ENCODE measurements at places on chromosomes 5 and 9.

- DNase-seq, result no peak
These were observed 7.1 kb downstream of the PHYHD1 start for GRCh38 chr9:128927731-128928411.

GRCh38 chr5:30809933-30810332 is 383.6 kb upstream of the CDH6 start:
- DNase-seq, result no peak

- DNase-seq, result no peak
These were observed 10.6 kb upstream of the EXOC3 start for GRCh38 chr5:432201-432927.

- DNase-seq, result no peak
These were observed 31.7 kb upstream of the AFAP1L1 start for GRCh38 chr5:149239917-149240316.

DNA sequence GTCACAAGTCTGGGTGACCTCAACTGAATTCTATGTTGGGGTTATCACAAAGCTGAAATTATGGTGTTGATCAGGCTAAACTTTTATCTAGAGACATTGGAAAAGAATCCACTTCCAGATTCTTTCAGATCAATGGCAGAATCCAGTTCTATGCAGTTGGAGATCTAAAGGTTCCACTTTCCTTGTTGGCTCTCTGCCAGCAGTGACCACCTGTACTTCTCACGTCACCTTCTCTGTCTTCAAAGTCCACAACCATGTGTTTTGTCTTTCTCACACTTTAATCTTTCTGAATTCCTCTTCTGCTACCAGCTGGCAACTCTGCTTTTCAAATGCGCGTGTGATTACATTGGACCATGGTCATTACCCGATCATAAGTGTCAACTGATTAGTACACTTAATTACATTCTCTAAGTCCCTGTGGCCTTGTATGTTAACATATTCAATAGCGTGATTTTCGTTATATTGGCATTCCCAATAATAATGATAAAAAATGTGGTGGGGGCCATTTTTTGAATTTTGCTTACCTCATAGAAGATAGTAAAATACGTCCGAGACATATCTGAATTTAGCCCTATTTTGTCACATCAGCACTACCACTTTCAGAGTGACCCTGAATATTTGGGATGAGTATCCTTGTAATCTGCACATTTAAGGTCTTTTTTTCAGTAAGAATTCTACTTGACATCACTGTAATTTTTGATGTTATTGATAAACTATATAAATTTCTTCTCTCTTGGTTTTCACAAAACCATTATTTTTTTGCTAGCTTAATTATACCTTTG is 73.7 kb upstream of the PRDM9 start:
- DNase-seq, result no peak

GRCh38 chr9:71944754-71945375 is 33.4 kb downstream of the C9orf85 start:
- no peak for DNase-seq

DNA sequence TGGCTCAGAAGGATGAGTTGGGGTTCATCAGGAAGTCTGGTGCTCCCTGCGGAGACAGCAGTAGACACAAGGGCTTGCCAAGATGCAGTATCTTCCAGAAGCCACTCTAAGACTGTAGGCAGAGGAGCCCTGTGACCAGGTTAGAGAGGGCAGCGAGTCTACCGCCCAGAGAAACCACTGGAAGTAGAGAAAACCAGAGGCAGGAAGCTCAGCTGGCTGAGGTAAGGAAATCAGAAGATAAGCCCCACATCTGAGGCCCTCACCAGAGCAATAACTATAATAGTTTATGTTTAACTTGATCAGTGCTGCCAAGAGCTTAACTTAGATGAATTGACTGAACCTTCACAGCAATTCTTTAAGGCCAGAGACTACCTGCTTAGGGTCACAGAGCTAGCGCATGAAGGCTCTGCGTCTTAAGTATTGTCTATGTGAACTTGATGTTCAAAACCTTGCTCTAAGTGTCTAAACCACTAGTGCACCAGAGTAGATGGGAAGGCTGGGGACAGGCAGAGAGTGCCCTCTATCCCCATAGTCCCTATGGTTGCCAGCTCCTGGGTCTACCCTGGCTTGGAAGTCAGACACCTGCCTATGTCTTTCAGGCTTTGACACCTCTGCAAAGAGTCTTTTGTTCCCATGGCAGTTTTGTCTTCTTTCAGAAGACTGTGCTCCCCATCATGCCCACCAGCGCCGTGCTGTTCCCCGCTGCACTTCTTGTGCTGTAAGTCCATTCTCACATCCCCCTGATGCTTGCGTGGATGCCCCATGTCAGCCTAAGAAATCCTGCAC is 228.2 kb upstream of the KLF4 start:
- DNase-seq, result no peak

DNA sequence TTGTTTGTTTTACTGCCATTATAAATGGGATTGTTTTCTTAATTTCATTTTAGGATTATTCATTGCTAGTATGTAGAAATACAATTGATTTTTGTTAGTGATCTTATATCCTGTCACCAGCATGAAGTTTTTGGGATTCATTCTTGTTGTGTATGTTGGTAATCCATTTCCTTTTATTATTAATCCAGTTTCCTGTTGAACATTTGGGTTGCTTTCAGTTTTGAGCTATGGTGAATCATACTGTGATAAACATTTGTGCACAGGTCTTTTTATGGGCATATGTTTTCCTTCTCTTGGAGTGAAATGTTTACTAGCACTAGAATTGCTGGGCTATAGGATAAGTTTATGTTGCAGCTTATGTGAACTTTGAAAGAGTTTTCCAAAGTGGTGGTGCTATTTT is 69.6 kb downstream of the MAN2A1 start:
- DNase-seq, result no peak

- DNase-seq, result no peak
These were observed 476.4 kb downstream of the KDM4C start for GRCh38 chr9:7234144-7234543.

DNA sequence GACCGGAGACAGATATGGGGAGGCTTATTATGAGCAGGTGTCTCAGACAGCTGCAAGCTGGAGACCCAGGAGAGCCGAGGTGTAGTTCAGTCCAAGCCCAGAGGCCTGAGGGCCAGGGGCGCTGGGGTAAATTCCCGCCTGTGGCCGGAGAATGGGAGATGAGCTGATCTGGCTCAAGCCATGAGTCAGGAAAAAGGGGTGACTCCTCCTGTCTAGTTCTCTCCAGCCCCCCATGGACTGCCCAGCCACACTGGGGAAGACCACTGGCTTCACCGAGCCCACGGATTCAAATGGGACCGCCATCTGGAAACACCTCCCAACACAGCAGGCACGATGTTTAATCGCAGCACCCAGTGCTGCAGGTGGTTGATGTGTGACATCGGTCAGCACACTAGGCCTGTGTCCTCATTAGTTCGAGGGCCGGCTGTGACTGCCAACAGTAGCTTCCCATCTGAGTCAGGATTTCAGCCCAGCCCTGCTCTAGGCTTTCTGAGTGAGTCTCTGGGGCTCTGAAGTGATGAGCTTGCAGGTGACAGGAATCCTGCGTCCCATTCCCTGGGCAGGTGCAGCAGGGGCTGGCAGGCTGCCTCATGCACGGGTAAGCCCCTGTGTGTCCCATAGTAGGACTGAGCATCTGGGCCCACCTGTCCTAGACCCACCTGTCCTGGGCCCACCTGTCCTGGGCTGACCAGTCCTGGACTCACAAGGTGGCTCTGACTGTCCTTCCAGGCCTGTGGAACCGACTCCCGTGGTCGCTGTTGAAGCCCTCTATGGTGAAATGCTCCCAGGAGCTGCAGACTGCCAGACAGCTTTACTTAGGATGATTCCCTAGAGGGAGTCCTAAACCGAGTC is 49.7 kb downstream of the AHRR start:
- no peak for DNase-seq

DNA sequence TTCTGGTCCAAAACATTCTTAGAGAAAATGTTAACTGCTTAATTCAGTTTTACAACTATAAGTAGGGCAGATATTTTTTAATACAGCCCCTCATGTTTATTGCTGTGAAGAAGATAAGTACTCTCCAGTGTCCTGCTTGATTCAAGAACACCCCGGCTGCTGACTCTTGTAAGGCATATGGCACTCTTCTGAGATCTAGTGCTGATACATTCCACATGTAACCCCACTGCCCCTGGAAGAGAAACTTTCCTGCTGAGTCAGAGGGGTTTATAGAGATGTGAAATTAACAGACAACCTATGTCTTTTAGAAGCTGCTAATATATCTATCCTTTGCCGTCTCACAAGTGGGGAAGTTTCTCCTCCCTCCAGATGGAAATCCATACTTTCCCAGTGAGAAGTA is 1.0 kb upstream of the MINAR2 start:
- DNase-seq, result no peak

DNA sequence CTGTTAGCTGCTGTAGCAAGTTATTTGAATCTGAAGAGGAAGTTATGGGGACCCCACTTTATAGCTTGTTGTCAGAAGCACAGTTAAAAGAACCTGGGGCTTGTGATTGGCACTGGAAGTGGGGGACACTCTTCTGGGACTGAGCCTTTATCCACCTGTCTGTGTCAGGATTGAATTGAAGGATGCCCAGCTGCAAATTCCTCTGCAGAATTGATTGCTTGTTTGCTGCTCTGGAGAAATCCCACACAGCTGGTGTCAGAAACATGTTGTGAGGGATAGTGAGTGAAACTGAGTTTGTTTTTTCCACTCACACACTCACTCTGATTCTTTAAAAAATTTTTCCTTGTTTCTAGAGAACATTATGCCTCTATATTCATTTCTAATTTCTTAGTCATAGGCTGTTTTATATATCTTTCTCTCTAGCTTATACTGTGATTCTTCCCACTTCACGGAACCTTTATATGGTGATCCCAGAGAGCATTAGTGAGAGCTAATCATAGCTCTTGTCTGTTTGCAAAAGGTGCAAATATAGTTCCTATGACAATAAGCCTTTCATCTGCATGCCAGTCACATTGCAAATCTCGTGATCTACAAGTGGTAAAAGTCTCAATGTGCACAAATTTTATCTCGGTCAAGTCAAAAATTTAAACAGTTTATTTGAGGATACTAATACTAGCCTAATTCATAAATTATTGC is 188.5 kb upstream of the EDIL3 start:
- no peak for DNase-seq

GRCh38 chr5:14017904-14018303 is 73.4 kb upstream of the DNAH5 start:
- no peak for DNase-seq

DNA sequence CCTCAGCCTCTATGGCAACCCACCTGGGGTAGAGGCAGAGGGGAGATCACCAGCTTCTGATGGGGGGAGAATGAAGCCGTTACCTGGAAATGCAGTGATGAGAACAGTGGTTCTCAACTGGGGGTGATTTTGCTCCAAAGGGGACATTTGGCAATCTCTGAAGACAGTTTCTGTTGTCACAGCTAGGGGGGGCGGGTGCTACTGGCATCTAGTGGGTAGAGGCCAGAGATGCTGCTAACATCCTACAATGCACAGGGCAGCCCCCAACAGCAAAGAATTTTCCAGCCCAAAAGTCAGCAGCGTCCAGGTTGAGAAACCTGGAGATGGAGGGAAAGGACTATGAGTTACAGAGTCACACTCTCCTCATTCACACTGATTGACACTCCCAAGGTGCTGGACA is 84.5 kb downstream of the FGF1 start:
- DNase-seq, result no peak

DNA sequence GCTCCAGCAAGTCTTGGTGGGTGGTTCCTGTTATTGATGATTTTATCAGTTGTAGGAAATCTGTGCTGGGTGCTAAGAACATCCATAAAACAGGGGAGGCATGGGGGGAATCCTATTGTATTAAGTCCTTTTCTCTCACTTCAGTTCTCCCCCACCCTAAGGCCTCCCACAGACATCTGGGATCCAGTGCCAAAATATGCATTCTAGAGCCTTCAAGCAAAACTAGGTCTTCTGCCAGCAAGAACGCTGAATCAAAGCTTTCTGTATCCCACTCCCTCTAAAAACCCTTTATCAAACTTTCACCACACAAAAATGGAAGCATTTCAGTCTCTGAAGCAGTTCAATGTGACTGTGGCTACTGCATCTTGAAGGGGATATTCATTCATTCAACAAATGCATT is 281.9 kb downstream of the GAS1 start:
- DNase-seq, result no peak

- no peak for DNase-seq
These were observed 1098.8 kb downstream of the DTWD2 start for GRCh38 chr5:117889596-117889995.

DNA sequence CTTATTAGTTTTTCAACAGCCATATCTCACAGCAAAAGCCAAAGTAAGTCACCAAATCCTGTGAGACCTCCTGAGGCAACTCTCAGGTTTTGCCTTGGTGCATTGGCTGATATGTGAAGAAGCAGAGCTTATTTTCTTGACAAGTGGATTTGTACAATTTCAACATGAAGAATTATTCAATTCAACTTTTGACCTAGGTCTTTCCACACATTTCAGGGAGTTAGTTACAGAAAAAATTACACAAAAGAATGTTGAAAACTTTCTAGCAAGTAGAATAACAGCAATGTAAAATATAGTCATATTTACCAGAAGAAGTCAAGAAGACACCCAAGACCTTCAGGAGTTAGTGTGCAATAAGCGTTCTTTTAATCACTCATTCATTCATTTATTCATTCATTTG is 62.4 kb upstream of the ADRB2 start:
- DNase-seq, result no peak

GRCh38 chr5:34791761-34792244 is 47.2 kb upstream of the TTC23L start:
- DNase-seq, result no peak

DNA sequence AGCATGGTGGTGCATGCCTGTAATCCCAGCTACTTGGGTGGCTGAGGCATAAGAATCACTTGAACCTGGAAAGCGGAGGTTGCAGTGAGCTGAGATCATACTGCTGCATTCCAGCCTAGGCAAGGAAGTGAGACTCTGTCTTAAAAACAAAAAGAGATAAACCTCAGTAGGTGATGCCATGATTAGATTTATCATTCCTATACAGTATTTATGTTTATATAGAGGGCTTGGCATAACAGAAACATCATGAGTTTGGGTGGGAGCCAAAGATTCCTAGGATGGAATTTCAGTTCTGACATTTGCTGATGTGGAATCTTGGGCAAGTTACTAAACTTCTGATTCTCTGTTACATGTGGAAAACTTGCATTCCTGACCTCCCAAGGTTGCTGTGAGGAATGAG is 22.3 kb downstream of the RFK start:
- DNase-seq, result no peak

GRCh38 chr5:41869151-41869723 is 988 bp downstream of the OXCT1 start:
- no peak for DNase-seq

GRCh38 chr9:108889649-108890067 is 27.6 kb downstream of the ACTL7A start:
- peak; percentile 5 for DNase-seq

- no peak for DNase-seq
These were observed 50.9 kb upstream of the HSPB3 start for GRCh38 chr5:54404568-54404967.

DNA sequence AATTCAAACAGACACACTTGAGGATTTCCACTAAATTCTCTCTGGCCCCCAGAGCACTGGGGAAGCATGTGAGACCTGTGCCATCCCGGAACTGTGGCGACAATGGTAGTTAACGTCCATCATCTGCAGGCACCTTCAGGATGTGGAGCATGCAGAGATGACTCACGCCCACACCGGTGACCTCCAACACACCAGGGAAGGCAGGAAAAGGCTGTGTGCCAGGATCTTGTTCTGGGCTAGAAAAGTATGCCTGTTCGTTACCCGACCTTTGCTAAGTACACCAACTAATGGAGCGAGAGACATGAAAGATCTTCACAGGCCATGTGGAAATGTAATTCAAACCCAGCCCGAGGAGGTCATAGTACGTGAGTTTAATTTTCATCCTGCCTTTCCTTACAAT is 208.8 kb downstream of the MELK start:
- DNase-seq, result no peak
